ENCODE measurements at places on chromosomes 5 and 9.

DNA sequence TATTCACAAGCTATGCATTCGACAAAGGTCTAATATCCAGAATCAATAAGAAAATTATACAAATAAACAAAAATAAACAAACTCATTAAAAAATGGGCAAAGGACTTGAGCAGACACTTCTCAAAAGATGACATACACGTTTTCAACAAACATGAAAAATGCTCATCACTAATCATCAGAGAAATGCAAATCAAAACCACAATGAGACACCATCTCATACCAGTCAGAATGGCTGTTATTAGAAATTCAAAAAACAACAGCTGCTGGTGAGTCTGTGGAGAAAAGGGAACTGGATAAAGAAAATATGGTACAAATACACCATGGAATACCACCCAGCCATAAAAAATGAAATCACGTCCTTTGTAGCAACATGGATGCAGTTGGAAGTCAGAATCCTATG is 45.1 kb upstream of the PUM3 start:
- no peak for DNase-seq

DNA sequence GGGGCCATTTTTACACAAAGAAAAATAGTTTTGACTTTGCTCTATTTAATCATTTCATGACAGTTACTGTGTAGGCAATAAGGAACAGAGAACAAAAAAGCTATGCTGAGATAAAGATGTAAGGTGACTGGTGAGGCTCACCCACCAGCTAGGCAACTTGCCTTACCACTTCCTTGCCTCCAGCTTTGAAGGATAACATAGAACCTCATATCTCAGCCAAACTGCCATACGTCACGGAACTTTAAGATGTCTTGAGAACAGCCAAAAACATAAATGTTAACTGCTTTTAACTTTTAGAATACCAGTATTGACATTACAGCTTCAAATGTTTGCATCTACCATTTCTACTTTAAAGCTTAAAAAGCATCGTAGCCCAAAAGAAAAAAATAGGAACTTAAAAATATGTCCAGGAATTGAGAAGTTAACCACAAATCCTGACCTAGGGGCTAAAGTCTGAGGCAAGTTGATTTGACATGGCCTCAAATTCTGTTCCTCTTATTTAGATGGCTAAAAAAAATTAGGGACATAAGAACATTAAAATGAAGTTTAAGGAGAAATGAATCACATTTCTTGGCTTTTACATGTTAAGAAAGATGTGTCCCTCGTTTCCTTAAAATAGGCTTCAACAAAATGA is 7.7 kb upstream of the GCNT4 start:
- DNase-seq, result peak; percentile 68

GRCh38 chr9:14428781-14429230 is 114.9 kb upstream of the NFIB start:
- peak; percentile 19 for DNase-seq

DNA sequence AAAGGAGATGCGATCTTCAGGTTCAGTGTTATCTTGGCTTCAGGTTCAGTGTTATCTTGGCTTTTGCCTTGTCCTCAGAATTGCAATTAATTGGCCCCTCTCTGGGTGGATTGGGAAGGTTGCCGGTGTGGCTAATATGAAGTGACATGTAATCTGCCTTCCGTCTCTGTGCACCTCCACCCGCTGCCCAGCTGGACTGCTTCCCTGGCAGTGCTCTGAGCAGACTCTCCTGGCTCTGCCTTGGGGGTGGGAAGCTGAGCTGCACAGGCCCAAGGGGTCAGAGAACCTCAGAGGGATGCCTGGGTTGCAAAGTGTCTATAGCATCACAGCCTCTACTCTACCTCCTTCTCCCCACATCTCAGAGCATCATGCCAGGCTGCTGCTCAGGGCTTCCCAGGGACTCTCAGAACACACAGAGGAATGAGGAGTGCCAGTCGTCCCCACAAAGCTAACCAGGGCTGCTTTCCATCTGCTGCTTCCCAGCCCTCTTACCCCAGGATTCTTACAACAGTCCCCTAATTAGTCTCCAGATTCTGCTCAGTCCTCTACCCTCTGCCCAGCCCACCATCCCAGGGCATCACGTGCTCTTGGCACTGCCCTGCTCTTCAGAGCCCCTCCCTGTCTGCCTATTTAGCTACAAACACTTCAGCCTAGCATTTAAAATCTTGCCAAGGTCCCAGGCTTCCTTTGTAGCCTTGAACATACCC is 54.4 kb upstream of the AFAP1L1 start:
- no peak for DNase-seq

DNA sequence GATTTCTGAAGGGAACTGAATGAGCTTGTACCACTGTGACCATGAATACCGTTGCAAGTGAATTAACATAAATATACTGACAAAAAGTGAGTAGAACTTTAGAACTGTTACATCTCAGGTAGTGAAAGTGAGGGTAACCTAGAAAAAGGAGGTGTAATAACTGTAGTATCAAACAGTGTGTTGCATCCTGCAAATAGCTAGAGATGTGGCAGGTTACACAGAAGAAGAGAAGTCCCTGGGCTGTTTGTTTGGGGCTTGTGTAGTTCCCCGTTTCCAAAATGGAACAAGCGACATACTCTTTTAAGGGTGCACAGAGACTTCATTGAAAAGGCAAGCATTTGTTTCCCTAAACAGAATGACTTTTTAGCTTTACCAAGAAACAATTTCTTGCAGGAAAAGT is 214.8 kb downstream of the NR3C1 start:
- DNase-seq, result no peak

DNA sequence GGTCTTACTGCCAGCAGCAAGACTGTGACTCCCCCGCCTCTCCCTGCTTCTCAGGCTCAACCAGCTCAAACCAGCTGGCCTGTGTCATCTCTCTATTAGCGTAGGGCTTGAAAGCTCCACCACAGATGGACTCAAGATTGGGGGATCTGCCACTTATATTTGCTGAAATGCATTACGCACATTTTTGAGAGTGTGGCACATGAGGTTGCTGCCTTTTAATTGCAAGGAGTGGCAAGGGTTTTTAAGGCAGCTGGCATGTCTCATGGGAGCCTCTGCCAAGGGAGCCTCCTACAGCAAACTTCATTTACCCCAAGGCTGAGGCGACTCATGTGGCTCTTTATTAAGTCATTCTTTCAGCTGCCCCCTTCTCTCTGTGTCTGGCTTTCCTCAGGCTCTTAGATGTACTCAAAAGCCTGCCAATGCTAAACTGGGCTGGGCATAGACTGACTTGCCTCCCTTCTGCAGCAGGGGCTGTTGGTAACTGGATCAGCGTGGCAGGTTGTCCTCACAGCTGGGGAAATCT is 219.3 kb downstream of the SMARCA2 start:
- DNase-seq, result no peak

- DNase-seq, result no peak
Measured at GRCh38 chr5:123365156-123365555, 58.0 kb downstream of the CEP120 start.

- no peak for DNase-seq
Measured at GRCh38 chr9:98873951-98874371, 66.5 kb downstream of the GALNT12 start.

DNA sequence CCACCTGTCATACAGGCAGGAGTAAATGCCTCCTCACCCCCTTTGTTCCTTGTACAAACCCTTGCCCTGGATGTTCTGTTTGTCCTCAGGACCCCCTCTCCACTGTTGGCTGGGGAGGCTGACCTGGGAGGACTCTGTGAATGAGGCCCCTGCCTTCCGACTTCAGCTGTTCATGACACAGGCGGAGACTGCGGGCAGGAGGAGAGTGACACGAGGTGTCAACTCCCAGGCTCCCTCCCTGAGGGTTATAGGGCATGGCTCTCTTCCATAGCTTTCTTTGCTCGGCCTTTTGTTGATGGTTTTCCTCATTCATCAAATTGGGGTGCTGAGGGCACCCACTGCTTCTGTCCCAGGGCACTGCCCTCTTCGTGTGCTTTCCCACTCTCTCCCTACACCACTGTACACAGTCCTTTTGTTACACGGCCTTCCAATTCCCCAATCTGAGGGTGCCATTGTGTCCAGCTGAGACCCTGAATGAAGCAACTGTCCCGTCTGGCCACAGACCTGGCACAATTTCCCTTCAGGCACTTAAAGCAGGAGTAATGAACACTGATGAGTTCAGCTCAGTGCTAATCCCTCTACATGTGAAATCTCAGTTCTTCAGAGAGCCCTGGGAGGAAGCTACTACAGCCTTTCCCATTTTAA is 33.8 kb downstream of the KCNIP1 start:
- DNase-seq, result no peak
